ENCODE measurements at places on chromosomes 5 and 9. TPM values are rescaled to one million over a fixed set of nuclear protein-coding genes. Genes with fewer than 3 reads are reported as not detected.

- peak; percentile 36 for DNase-seq
- no peak overlapping the region for H3K27ac ChIP-seq
- H3K27me3 ChIP-seq = no peaks in the 10 kb centered on the region
- H3K4me1 ChIP-seq = no peaks in the 10 kb centered on the region
- H3K36me3 ChIP-seq = no peaks in the 10 kb centered on the region
- no peak overlapping the region for H3K4me3 ChIP-seq
These were observed 830.4 kb downstream of the MAT2B start for GRCh38 chr5:164335837-164336236.

DNA sequence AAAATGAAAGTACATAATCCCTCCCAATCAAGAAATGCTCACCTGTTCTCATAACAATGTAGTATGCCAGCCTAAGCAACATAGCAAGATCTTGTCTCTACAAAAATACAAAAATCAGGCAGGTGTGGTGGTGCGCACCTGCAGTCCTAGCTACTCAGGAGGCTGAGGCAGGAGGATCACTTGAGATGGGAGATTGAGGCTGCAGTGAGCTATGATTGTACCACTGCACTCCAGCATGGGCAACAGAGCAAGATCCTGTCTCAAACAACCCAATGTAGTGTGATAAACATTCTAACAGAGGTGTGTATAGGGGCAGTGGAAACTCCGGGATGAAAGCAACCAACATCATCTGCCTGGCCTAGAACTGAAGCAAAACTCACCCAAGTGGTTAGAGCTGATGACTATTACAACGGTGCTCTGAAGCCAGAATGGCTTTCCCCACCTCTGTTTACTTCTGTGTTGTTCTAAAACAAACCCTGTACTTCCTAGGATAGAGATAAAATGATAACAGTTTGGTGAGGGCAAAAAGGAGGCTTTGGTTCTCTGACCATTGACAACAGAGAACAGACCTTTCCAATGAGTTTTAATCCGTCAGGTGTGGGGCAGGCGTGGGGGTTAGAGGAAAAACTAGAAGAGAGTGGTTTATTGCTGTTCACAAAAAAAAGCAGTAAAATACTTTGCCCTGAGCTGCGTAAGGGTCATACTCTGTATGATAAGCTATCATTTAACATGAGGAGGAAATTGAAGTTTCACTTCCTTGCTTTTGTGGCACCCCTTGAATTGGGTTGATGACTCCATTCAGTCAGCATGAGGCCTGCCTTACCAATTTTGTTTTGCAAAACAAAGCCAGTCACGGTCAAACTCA, 18.9 kb downstream of the WNT8A start:
- no peak overlapping the region for H3K27ac ChIP-seq
- H3K36me3 ChIP-seq = no peaks in the 10 kb centered on the region
- no peak for DNase-seq
- H3K4me1 ChIP-seq = no peaks in the 10 kb centered on the region
- no peaks in the 10 kb centered on the region for H3K27me3 ChIP-seq
- no peak overlapping the region for H3K4me3 ChIP-seq

JAKMIP2 gene
- not detected for total RNA-seq

DNA sequence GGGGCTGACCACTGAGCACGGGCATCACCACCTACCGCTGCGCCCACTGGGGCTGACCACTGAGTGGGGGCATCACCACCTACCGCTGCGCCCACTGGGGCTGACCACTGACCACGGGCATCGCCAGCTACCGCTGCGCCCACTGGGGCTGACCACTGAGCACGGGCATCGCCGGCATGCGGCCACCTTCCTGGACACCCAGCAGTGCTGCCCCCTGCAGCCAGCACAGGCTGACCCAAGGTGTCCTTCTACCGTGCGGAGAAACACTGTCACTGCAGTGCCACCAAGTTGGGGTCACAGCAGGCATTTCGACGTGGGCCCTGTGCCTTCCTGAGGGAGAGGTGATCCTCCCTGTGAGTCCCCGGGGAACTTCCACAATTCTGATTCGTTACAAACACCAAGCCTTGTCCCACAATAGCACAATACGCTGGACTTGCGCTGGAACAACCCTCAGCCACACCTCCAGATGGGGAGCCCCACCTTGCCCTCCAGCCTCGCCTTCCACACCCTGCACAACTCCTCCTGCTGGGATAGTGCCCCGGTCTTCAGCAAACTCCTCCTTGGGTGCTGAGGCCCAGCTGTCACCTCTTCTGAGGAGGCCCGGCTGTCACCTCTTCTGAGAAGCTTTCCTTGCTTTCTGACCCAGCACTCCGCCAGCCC, 90.3 kb upstream of the SARDH start:
- H3K27me3 ChIP-seq = no peaks in the 10 kb centered on the region
- DNase-seq = no peak
- no peaks in the 10 kb centered on the region for H3K36me3 ChIP-seq
- H3K27ac ChIP-seq = no peak overlapping the region
- no peak overlapping the region for H3K4me3 ChIP-seq

DNA sequence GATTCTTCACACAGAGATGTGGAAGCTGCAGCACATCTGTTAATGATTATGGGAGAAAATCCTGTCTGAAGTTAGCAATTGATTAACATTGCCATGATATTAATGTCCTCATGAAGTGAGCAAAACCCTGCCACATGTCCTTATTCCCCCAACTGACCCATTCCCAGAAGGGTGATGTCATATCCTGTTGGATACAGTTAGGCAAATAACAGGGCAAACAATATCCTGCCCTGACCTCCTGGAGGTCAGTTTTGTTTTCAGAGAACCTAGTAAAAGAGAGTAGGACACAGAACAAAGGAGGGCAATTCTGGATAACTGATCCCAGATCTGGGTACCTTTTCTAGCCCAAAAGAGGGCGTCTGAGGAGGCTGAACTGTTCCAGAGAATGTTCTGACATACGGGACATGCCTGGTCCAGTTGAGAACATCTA, 11.0 kb downstream of the ABLIM3 start:
- peak overlapping the region; percentile 74 for H3K27ac ChIP-seq
- H3K4me1 ChIP-seq = peaks cover 60% of the 10 kb centered on the region
- DNase-seq = no peak
- H3K36me3 ChIP-seq = 0 out of 2 replicates have a peak, but pooled peaks cover 19% of the 10 kb centered on the region
- H3K4me3 ChIP-seq = no peak overlapping the region
- H3K27me3 ChIP-seq = no peaks in the 10 kb centered on the region

GRCh38 chr9:14314424-14314928, 535 bp upstream of the NFIB start:
- H3K27me3 ChIP-seq = no peaks in the 10 kb centered on the region
- H3K27ac ChIP-seq = peak overlapping the region; percentile 96
- no peaks in the 10 kb centered on the region for H3K36me3 ChIP-seq
- H3K4me3 ChIP-seq = peak overlapping the region; percentile 76

DNA sequence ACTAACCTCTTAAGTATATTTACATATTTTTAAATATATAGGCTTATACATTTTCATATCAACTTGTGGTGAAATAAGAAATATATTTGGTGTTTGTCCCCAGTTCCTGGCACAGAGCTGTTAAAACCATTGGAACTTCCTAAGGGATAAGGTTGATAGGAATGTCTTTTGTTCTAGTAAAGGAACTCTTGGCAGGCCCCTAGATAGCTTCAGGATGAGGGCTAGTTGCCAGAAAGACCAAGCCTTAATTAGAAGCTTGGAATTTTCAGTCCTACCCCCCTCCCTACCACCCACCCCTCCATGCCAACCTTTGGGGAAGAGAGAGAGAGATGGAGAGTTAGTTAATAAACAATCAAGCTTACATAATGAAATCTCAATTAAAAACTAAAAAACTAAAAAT, 638.6 kb upstream of the ACO1 start:
- no peaks in the 10 kb centered on the region for H3K4me1 ChIP-seq
- no peak for DNase-seq
- H3K27ac ChIP-seq = no peak overlapping the region
- H3K36me3 ChIP-seq = no peaks in the 10 kb centered on the region

- DNase-seq = no peak
- H3K27ac ChIP-seq = no peak overlapping the region
- no peak overlapping the region for H3K4me3 ChIP-seq
- H3K36me3 ChIP-seq = no peaks in the 10 kb centered on the region
- no peaks in the 10 kb centered on the region for H3K27me3 ChIP-seq
These were observed 249.7 kb upstream of the TMEM161B start for GRCh38 chr5:88518131-88519016.

INSL6 gene
- total RNA-seq = not detected

DNA sequence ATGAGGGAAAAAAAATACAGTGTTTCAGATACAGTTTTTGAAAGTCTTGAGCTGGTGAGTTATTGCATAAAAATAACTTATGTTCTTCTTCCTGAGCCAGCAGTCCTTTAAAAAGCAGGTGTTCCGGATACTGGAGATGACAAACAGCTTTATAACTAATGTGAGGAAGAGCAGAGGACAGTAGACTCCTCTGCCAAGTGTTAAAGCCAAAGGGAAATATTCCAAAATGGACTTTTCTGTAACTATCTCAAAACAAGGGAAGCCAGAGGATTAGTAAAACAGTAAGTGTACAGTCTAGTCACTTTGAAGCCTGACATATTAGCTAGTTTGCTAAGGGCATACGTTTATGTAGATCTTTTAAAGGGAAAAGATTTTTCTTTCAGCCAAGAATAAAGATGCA, 11.0 kb upstream of the SNCAIP start:
- no peak overlapping the region for H3K27ac ChIP-seq
- no peaks in the 10 kb centered on the region for H3K4me1 ChIP-seq
- DNase-seq = no peak
- H3K27me3 ChIP-seq = no peaks in the 10 kb centered on the region

- no peak for DNase-seq
- no peaks in the 10 kb centered on the region for H3K36me3 ChIP-seq
- H3K4me1 ChIP-seq = peaks cover 28% of the 10 kb centered on the region
- no peak overlapping the region for H3K27ac ChIP-seq
- H3K27me3 ChIP-seq = 0 out of 2 replicates have a peak, but pooled peaks cover 6% of the 10 kb centered on the region
These were observed 60.7 kb downstream of the NRG2 start for GRCh38 chr5:139982157-139982974.
